ENCODE measurements at places on chromosomes 12 and 14.

- no peak for DNase-seq
These were observed 253.7 kb downstream of the MSRB3 start for GRCh38 chr12:65532162-65532561.

- DNase-seq = no peak
These were observed 412.9 kb downstream of the RAD51B start for GRCh38 chr14:68232300-68233055.

DNA sequence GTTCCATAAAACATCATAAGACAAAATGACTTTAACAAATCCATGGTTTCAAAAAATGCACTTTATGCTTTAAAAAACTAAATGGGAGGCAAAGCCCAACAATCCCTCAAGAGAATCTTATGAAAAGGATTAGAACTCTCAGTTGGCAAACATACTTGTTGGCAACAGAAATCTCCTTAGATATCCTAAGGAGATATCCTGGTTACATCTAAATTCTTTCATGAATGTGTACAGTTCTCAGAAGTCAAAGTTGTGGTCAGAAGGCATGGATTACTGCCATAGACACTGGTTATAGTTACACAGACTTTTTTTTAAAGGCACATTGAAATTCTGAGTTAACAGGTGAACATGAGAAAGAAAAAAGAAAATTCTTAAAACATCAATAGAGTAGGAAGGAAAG is 17.5 kb upstream of the ISM2 start:
- no peak for DNase-seq

GRCh38 chr14:97603201-97603600 is 806.0 kb downstream of the VRK1 start:
- no peak for DNase-seq

- no peak for DNase-seq
These were observed 1165.1 kb downstream of the SLC16A7 start for GRCh38 chr12:60760965-60761364.

GRCh38 chr12:127770118-127770517 is 496.9 kb upstream of the TMEM132C start:
- no peak for DNase-seq

DNA sequence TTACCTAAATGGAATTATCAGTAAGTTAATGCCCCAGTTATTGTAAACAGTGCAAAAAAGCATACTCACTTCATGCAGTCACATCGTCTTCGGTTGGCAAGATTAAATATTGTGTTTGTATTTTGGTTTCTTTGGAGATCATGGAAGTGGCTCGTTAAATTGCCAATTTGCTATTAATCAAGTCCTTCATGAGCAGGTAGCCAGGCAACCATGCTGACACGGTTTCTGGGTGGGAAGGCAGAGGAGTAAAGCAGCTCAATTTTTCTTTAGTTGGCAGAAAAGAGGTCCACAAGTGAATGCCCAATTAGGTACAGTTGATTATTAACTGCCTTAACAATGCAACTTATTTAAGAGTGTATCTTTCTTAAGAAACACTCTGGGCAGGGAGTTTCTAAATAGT is 43.9 kb downstream of the PPP4R3A start:
- no peak for DNase-seq

- no peak for DNase-seq
These were observed 15.2 kb upstream of the FOXN3 start for GRCh38 chr14:89432226-89432625.

DNA sequence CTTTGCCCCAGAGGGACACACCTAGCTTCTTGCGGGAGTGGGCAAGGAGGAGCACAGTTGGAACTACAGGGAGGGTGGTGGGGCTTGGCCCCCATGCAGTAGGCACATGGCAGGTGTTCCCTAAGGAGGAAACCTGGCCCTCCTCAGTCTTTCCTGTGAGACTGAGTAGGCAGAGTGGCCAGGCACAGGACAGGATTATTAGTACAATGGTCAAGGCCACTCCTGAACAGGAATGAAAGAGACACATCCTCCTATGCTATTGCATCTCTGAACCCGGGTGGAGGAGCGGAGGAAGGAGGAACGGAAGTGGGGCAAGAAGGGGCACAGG is 846 bp downstream of the MYO1A start:
- no peak for DNase-seq

- no peak for DNase-seq
These were observed 49.3 kb downstream of the SLC24A4 start for GRCh38 chr14:92372230-92372629.

DNA sequence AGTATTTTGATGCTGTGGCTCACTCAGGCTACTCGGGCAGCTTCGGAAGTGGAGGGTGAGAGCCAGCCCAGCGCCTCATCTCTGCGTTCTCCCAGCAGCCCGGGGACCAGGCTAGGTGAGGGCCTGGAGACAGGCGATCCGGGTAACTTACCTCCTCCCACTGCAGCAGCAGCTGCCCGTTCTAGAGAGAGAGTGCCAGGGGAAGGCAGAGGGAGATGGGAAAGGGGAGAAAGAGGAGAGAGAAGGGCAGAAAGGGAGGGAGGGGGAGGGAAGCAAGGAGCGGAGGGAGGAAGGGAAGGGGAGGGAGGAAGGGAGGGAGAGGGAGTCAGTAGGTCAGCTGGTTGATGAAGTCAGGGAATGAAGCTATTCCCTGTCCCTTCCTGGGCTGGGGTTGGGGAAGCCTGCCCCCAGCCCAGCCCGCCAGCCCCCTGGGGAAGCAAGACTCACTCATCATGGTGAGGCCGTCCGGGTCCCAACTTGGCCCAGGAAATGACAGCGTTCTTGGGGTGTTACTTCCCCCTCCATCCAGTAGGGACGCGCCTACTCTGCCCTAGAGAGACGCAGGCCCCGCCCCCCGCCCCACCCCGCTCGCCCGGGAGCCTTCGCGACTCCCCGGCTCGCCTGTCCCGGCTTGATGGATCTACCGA is at the start of gene IFI27L2:
Gene IFI27L2, minus strand, starts transcription at position 494 of the 647 bp plus-strand sequence. Its CDS starts 40 bp downstream, at position 454.
- no peak for DNase-seq

- no peak for DNase-seq
These were observed 4.5 kb upstream of the EML1 start for GRCh38 chr14:99788713-99789112.

- DNase-seq = no peak
These were observed 17.0 kb downstream of the PPP1R1A start for GRCh38 chr12:54571193-54572188.

DNA sequence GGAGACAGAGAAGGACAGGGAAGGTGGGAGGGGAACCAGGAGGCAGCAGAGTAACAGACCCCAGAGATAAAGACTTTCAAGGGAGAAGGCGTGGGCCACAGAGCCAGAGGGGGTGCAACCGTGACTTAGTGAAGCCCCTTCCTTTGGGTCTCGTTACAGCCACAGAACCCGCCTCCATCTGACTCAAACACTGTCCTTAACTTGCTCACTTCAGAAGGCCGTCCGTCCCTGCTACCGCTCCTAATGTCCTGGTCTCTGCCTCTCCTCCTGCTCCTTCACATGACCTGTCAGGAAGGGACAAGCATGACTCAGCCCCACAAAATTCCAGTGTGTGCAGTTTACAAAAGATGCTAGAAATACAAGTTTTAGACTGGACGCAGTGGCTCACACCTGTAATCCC is 18.0 kb downstream of the RIMBP2 start:
- no peak for DNase-seq

GRCh38 chr14:30252151-30252550 is 306.8 kb upstream of the G2E3 start:
- DNase-seq = no peak

DNA sequence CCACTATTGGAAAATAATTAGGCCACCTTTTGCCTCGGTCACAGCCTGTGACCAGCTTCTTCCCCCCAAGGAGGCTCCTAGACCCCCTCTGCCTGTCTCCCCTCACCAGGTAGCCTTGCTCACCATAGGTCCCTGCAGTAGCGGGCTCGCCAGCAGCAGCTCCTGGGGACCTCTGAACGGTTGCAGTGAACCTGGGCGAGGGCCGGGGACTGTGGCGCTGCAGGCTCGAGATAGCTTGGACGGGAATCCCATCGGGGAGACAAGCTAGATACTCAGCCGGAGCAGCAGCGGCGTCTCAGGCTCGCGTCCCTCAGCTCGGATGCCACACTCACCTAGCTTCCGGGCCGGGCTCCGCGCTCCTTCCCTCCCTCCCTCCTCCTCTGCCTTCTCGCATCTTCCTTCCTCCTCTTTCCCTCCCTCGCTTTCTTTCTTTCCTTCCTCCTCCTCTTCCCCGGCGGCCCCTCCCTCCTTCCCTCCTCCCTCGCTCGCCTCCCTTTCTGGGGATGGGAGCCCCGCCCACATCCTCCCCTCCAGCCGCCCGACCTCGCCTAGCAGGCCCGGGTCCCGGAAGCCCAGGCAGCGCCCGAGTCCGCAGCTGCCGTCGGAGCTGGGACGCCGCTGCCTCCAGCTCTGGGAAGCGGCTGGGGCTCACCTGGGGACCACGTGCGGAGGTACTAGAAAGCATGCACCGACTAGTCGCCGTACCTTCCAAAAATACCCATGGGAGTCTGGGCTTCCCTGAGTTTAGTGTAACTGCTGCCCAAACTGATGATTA is at the start of gene BMP4:
Gene BMP4, minus strand, starts transcription at position 399 of the 775 bp plus-strand sequence. CDS start 4,603 bp downstream, outside the sequence.
- DNase-seq = no peak

GRCh38 chr14:54085841-54086240 is 129.2 kb upstream of the BMP4 start:
- DNase-seq = no peak
